Activated CD4-positive, alpha-beta memory T cell treated with anti-CD3 and anti-CD28 coated beads, Interleukin-2, amount 10 ng/mL, durations not matched to agents 7 days and 5 days (primary cell): ENCODE measurements at places on chromosomes 4 and X.
A peak's percentile ranks its signal among the peaks of the same experiment; 100 is the strongest.

- H3K4me1 ChIP-seq = no peaks in the 10 kb centered on the region
- H3K4me3 ChIP-seq = no peak overlapping the region
- H3K27me3 ChIP-seq = peaks cover 8% of the 10 kb centered on the region
- no peaks in the 10 kb centered on the region for H3K36me3 ChIP-seq
- H3K27ac ChIP-seq = no peak overlapping the region
- DNase-seq = no peak
Measured at GRCh38 chr4:10527438-10527837, 70.2 kb upstream of the ZNF518B start.

DNA sequence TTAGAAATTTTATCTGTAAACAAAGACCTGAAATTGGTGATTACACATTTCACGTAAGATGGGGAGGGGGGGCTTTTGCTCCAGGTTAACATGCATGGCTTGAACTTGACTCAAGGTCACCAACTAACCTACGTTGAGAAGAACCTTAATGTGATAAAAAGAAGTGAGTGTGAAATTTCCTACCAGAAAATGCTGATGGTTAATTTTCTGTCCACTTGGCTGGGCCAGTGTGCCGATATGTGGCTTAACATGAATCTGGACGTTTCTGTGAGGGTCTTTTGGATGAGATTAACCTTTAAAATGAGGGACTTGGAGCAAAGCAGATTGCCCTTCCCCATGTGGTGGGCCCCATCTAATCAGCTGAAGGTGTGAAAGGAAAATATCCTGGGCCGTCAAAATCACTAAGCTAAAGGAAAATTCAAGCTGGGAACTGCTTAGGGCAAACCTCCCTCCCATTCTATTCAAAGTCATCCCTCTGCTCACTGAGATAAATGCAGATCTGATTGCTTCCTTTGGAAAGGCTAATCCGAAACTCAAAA lies 107.3 kb upstream of the ENPP6 start:
- no peak for DNase-seq
- no peak overlapping the region for H3K27ac ChIP-seq
- no peaks in the 10 kb centered on the region for H3K27me3 ChIP-seq
- H3K4me3 ChIP-seq = no peak overlapping the region

DNA sequence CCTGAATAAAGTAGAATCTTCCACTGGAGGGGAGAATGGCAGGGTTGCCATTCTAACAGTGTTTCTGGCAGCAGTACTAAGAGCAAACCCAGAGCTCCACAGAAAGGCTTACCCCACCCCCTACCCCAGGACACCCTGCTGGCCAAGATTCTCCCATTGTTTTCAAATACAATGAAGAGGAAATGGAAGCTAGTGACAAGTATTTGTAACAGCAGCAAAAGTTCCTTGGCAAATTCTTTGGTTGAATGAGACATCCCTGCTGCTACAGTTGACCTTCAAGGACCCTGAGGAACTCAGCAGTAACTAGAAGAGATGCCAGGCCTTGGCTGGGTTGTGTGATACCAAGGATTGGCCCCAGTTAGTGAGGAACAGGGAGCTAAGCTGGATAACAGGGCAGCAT lies 124.2 kb upstream of the DGKK start:
- no peak for DNase-seq
- no peak overlapping the region for H3K27ac ChIP-seq
- no peaks in the 10 kb centered on the region for H3K4me1 ChIP-seq
- no peaks in the 10 kb centered on the region for H3K27me3 ChIP-seq
- H3K4me3 ChIP-seq = no peak overlapping the region
- H3K36me3 ChIP-seq = no peaks in the 10 kb centered on the region

DNA sequence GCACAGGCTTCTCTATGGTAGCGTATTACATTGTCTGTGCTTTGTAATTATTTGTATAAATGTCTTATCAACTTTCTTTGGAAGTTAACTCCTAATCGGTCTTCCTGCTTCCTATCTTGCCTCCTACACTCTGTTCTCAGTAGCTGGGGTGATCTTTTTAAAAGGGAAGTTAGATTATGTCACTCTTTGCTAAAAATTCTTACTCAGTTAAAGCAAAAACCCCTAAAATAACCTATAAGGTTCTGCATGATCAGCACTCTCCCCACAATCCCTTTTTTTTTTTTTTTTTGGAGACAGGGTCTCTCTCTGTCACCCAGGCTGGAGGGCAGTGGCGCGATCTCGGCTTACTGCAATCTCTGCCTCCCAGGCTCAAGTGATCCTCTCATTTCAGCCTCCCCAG lies 2.6 kb upstream of the PRPS1 start:
- no peaks in the 10 kb centered on the region for H3K36me3 ChIP-seq
- peaks cover 2% of the 10 kb centered on the region for H3K27me3 ChIP-seq
- H3K4me3 ChIP-seq = no peak overlapping the region
- H3K4me1 ChIP-seq = peaks cover 22% of the 10 kb centered on the region
- no peak for DNase-seq

- no peaks in the 10 kb centered on the region for H3K36me3 ChIP-seq
- H3K27me3 ChIP-seq = no peaks in the 10 kb centered on the region
- H3K4me3 ChIP-seq = no peak overlapping the region
Measured at GRCh38 chr4:71583971-71584370, 199.9 kb downstream of the GC start.

GRCh38 chrX:13087322-13088155 lies 43.1 kb upstream of the FAM9C start:
- peaks cover 85% of the 10 kb centered on the region for H3K4me1 ChIP-seq
- H3K27ac ChIP-seq = peak overlapping the region; percentile 99
- peak overlapping the region; percentile 81 for H3K4me3 ChIP-seq

DNA sequence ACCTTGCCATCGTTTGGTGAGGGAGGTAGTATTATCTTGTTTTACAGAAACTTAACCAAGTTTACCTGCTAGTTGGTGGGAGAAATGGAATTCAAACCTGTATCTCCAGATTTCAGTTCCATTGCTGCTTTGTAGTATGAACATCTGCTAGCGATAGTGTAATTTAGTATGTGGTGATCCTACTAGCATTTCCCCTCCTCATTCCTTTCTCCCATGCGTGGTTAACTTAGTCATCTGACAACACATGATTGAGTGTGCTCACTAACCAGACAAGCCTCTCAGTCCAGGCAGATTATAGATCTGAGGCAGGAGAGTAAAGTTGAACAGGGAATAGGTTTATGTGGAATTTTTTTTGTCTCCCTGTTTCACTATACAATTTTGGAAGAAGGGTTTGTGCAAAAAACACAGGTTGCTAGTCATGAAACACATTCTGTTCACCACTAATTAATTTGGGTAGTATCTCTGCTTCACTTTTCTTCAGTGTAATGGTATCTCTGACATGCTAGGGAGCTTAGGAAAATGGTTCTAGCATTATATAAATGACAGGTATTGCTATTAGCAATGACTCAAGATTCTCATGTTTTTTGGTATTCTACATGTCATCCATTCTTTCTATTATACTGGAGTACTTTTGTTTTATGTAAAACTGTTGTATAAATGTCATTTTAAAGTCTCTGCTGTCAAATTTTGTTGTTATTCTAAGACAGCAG lies 21.7 kb downstream of the RBPJ start:
- H3K27me3 ChIP-seq = no peaks in the 10 kb centered on the region
- DNase-seq = no peak
- H3K27ac ChIP-seq = no peak overlapping the region
- H3K36me3 ChIP-seq = peaks cover 16% of the 10 kb centered on the region

DNA sequence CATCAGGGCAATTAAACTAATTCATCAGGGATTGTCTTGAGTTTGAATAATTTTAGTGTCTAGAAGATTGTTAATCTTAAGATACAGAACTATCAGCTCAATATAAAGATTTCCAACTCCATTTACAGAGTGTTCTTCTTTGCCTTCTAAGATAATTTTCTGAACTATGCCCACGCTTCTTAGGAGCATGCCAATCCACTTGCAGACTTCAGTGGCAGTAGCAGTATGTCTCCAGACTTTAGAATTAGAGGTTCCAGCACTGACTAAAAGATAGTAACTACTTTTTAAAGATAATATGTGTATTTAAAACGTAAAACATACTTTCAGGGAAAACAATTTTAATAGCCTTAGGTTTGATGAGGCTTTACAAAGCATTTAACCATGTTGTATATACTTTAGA lies 34.2 kb upstream of the GALNT7 start:
- no peak for DNase-seq
- H3K36me3 ChIP-seq = no peaks in the 10 kb centered on the region
- H3K4me1 ChIP-seq = peaks cover 12% of the 10 kb centered on the region
- H3K27me3 ChIP-seq = peaks cover under 1% of the 10 kb centered on the region

GRCh38 chrX:44042116-44042515 lies 68.9 kb upstream of the NDP start:
- H3K36me3 ChIP-seq = no peaks in the 10 kb centered on the region
- H3K4me1 ChIP-seq = no peaks in the 10 kb centered on the region
- no peak overlapping the region for H3K4me3 ChIP-seq
- no peak overlapping the region for H3K27ac ChIP-seq

GRCh38 chrX:151396825-151397740 lies at the start of gene VMA21:
Gene VMA21 (plus strand): TSS chrX:151397206. CDS start chrX:151397309, 103 bp downstream.
- H3K27me3 ChIP-seq = no peaks in the 10 kb centered on the region
- H3K36me3 ChIP-seq = peaks cover 23% of the 10 kb centered on the region
- DNase-seq = peak; percentile 84
- peak within 1 kb of the TSS; percentile 92 for H3K4me3 ChIP-seq
- peak within 1 kb of the TSS; percentile 92 for H3K27ac ChIP-seq

GRCh38 chr4:22551550-22551949 lies 35.7 kb upstream of the ADGRA3 start:
- no peaks in the 10 kb centered on the region for H3K27me3 ChIP-seq
- H3K4me3 ChIP-seq = no peak overlapping the region
- no peaks in the 10 kb centered on the region for H3K4me1 ChIP-seq
- no peaks in the 10 kb centered on the region for H3K36me3 ChIP-seq
- H3K27ac ChIP-seq = no peak overlapping the region
- no peak for DNase-seq

GRCh38 chrX:71532078-71532752 lies 689 bp upstream of the OGT start:
- peaks cover 26% of the 10 kb centered on the region for H3K36me3 ChIP-seq
- no peaks in the 10 kb centered on the region for H3K27me3 ChIP-seq
- peaks cover 18% of the 10 kb centered on the region for H3K4me1 ChIP-seq
- DNase-seq = peak; percentile 72
- peak overlapping the region; percentile 99 for H3K27ac ChIP-seq

GRCh38 chr4:51906167-51906958 lies 63.4 kb downstream of the DCUN1D4 start:
- no peak for DNase-seq
- peak overlapping the region; percentile 52 for H3K27ac ChIP-seq
- no peaks in the 10 kb centered on the region for H3K27me3 ChIP-seq
- peaks cover 37% of the 10 kb centered on the region for H3K36me3 ChIP-seq

GRCh38 chr4:183540410-183541009 lies 35.7 kb downstream of the ING2 start:
- H3K4me3 ChIP-seq = no peak overlapping the region
- no peaks in the 10 kb centered on the region for H3K36me3 ChIP-seq
- no peaks in the 10 kb centered on the region for H3K4me1 ChIP-seq
- no peak for DNase-seq
- no peak overlapping the region for H3K27ac ChIP-seq

DNA sequence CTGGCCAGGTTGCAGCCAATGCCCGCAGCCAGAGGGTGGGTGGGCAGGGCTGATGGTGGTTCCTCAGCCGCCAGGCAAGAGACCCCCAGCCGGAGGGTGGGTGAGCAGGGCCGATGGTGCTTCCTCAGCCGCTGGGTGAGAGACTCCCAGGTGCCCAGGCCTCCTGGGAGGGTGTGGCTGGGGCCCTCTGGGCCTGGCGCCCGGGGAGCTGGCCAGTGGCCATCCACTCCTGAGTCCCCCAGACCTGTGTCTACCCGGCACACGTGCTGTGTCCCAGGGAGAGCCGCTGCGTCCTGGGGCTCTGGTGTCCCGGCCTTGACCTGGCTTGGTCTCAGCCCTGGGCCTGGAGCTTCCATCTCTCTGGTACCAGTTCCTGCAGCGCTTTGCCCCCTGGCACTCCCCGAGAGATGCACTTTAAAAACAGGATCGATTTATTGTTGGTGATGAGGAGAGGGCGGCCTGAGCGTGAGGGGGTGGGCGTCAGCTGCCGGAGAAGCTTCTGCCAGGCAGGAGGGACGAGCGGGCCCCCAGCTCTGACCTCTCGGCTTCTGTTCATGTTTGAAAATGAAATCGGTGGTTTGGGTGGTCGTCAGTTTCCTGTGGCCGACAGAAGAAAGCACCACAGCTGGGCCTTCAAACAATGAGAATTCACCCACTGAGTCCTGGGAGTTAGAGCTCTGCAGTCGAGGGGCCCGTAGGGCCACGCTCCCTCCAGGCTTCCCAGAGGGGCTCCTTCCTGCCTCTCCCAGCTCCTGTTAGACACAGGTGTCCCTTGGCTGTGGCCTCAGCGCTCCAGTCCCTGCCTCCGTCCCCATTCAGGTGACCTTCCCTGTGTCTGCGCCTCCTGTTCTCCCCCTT lies 6.5 kb downstream of the DOK7 start:
- no peaks in the 10 kb centered on the region for H3K36me3 ChIP-seq
- H3K27me3 ChIP-seq = peaks cover 6% of the 10 kb centered on the region
- no peak overlapping the region for H3K27ac ChIP-seq
- no peak for DNase-seq
- H3K4me1 ChIP-seq = no peaks in the 10 kb centered on the region
- H3K4me3 ChIP-seq = no peak overlapping the region

- H3K36me3 ChIP-seq = no peaks in the 10 kb centered on the region
- no peak overlapping the region for H3K27ac ChIP-seq
- DNase-seq = no peak
Measured at GRCh38 chrX:68894142-68894512, 65.3 kb downstream of the EFNB1 start.

DNA sequence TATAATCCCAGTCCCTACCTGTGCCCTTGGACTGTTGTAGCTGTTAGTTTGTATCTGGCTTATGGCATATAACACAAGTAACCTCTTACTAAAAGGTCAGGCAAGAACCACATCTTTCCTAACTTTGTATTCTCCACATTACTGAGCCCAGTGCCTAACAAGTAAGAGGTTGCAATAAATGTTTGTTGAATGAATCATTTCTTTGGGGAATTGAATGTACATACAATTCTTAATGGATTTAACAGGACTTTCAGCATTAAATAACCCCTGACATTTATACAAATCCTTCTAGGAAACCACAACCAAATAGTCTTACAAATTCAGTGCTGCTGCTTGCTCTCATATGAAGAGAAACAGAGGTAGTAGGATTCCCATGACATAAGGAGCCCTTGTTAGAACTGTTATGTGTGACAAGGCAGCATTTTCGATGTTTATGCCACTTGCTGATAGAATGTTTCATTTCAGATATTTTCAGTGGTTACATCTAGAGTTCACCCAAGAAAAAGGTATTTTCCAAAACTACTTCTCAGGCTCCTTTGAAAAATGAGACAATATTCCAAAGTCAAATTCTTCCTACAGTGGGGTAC lies 62.0 kb downstream of the MBNL3 start:
- no peak overlapping the region for H3K4me3 ChIP-seq
- DNase-seq = no peak
- H3K27me3 ChIP-seq = no peaks in the 10 kb centered on the region
- H3K4me1 ChIP-seq = peaks cover 9% of the 10 kb centered on the region
- no peaks in the 10 kb centered on the region for H3K36me3 ChIP-seq

DNA sequence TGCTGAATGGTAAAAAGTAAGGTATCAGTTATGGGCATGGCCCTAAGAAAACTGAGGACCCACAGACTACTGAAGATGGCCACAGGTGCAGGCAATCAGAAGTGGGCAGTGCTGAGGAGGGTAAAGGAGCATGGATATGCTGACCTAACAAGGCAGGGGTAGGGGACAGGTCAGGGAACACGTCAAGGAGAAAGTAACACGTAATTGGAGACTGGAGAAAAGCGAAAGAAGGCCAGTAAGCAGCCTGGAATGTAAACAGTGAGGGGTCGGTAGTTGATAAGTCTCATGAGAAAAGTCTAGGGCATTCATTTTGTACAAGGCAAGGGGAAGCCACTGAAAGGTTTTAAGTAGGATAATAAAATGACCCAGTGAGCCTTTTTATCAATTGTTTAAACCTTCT lies 153.3 kb downstream of the PRDM5 start:
- H3K4me3 ChIP-seq = no peak overlapping the region
- H3K4me1 ChIP-seq = no peaks in the 10 kb centered on the region
- H3K27me3 ChIP-seq = no peaks in the 10 kb centered on the region
- no peak overlapping the region for H3K27ac ChIP-seq
- no peak for DNase-seq
- H3K36me3 ChIP-seq = no peaks in the 10 kb centered on the region
